ENCODE measurements at places on chromosomes 2 and 18. TPM values are rescaled to one million over a fixed set of nuclear protein-coding genes. Genes with fewer than 3 reads are reported as not detected.

Gene GALNT5
- 0.20 TPM for total RNA-seq

- DNase-seq: no peak
These were observed 167.8 kb upstream of the FOSL2 start for GRCh38 chr2:28224648-28225472.

GRCh38 chr18:78682716-78683115 lies 296.9 kb upstream of the SALL3 start:
- DNase-seq: no peak

Gene ALPG
- not detected for total RNA-seq

DNA sequence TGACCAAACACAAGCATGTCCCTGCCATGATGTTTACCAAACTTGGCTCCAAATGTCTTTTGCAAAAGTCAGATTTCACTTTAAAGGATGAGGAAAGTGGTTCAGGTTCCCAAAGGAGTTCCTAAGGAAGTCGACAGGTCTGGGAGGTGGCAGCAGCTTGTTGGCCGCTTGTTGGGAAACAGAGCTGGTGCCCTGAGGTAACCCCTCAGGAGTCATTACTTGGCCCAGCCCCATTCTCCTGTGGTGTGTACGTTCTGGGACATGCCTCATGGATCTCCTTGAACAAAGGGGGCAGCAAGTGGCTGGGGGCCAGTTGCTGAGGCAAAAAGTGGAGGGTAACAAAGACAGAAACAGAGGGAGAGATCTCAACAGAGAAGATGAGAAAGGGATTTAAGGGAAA lies 10.9 kb downstream of the TMBIM1 start:
- DNase-seq: no peak

GRCh38 chr18:79275992-79276391 lies 119.7 kb upstream of the NFATC1 start:
- DNase-seq: no peak

Measured in right atrium auricular region (tissue), 2 donors.